NB4 (cell line): ENCODE measurements at places on chromosomes 2 and 18.

DNA sequence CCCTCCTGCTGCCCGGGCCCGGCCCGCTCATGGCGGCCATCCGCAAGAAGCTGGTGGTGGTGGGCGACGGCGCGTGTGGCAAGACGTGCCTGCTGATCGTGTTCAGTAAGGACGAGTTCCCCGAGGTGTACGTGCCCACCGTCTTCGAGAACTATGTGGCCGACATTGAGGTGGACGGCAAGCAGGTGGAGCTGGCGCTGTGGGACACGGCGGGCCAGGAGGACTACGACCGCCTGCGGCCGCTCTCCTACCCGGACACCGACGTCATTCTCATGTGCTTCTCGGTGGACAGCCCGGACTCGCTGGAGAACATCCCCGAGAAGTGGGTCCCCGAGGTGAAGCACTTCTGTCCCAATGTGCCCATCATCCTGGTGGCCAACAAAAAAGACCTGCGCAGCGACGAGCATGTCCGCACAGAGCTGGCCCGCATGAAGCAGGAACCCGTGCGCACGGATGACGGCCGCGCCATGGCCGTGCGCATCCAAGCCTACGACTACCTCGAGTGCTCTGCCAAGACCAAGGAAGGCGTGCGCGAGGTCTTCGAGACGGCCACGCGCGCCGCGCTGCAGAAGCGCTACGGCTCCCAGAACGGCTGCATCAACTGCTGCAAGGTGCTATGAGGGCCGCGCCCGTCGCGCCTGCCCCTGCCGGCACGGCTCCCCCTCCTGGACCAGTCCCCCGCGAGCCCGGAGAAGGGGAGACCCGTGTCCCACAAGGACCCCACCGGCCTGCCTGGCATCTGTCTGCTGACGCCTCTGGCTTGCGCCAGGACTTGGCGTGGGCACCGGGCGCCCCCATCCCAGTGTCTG, 767 bp downstream of the RHOB start:
- peak; percentile 39 for DNase-seq

DNA sequence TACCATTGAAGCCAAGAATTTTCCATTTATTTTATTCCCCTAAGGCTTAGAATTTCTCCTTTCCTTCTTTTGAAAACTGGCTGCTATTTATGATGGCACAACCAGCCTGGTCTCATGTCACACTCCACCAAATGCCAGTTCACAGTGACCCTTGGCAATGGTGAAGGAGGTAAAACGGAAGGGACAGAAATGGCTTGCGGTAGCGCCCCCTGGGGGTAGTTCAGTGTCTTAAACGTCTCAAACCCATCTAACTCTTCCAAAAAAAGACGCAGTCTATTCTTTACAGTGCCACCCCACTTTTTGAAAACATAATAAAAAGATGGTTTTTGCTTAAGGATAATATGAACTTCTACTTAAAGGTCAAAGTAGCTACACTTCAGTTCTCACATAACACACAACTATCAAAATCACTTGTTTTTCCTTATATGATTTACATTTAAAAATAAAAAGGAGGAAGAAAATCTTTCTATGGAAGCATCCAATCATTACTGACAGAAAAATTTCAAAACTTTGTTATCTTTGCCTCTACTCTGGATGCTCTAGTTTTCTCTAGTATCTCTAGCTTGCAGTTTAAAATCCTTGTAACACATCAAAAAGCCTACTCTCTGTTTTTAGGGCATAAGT, 28.0 kb downstream of the PNO1 start:
- DNase-seq: peak; percentile 84

GRCh38 chr2:160612266-160612856, 118.8 kb upstream of the RBMS1 start:
- DNase-seq: no peak

GRCh38 chr2:240309214-240309613, 126.2 kb upstream of the GPC1 start:
- no peak for DNase-seq

GRCh38 chr18:48844271-48844670, 106.5 kb downstream of the SMAD7 start:
- no peak for DNase-seq

- no peak for DNase-seq
Observed at GRCh38 chr2:77479895-77480294, 42.3 kb downstream of the LRRTM4 start.

DNA sequence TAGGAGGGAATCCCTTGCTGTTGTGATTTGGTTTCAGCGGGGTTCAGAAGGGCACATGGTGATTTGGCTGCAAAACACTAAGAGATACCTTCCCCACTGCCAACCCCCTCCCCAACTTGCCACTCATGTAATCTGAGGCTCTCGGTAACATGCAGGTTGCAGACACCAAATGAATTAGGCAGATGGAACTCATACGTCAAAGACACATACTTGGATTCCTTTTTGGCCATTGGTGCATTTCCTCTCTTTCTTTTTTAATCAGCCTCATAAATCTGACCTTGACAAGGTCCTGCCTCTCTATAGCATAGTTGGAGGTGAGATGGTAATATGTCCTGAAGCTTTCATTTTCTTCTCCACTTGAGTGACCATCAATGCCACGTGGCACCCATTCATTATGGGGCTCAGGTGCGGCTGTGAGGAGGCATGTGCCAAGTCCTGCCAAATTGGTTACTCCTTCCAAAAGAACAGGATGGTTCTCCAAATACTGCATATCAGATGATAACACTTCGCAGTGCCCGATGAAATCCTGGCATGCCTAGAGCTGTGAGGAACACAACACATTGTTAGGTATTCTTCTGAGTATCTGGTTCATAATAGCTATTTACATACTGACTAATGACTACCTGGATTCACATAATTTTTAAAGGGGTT, 8.3 kb upstream of the TMEM178A start:
- no peak for DNase-seq

DNA sequence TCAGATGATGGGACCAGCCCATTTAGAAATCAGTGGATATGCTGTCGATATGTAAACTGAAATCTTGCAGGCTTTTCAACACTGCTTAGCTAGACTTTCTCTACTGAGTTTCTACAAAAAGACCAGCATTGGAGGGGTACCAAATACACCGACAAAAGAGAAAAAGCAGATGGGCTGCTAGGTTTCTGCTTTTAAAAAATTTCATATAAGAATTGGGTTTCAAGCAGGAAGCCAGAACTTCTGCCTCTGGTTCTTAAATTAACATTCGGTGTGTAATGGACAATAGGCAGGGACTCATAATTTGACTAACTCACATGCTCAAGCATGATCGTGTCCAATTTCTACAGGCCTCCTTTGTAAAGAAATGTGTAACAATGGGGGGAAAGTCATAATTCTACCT, 3.1 kb downstream of the ARL4C start:
- no peak for DNase-seq

DNA sequence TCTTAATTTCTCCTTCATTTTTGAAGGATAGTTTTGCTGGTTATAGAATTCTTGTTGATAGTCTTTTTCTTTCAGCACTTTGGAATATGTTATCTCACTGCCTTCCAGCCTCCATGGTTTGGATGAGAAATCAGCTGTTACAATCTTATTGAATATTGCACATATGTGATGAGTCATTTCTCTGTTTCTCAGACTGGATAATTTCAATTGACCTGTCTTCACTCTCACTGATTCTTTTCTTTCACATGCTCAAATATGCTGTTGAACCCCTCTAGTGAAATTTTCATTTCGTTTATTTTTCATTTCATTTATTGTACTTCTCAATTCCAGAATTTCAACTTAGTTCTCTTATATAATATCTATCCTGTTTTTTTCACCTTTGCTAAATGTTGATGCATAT, 22.2 kb downstream of the PDK1 start:
- DNase-seq: peak; percentile 10

DNA sequence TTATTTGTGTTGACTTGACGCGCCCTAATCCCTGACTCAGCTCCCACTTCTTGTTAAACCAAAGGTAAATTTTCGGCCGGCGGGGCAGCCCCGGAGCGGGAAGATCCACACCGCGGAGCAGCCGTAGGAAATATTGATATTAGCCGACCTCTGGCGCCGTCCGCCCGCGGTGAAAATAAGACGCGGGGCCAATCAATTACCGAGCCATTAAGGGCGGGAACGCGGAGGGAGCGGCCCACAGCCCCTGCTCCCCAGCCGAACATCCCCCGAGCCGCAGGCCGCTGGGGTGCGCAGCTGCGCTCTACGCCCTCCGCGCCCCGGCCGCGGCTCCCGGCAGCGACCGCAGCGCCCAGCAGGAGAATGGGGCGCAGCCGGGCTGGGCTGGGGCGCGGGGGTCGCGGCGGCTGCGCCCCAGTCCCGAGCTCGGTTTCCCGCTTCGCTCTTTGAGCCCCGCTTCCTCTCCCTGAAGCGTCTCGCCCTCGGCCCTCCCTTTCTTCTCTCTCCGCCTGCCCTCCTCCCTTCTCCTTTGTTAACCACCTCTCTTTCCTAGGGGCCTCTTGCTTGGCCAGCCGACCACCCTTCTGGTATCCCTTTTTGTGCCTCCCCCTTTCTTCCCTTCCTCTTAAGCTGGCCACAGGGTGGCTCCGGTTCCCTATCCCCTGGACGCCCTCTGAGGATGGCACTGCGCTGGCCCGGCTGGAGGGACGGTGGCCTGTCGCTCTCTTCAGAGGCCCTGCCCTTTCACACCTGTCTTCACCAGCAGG, 40.9 kb downstream of the CELF4 start:
- no peak for DNase-seq

DNA sequence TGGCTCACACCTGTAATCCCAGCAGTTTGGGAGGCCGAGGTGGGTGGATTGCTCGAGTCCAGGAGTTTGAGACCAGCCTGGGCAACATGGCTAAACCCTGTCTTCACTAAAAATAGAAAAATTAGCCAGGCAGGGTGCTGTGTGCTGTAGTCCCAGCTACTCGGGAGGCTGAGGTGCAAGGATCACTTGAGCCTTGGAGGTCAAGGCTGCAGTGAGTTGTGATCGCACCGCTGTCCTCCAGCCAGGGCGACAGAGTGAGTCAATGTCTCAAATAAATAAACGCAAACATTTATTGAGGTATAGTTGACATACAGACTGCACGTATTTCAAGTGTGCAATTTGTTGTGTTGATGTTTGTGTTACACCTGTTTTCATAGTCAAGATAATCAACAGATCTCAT, 19.7 kb downstream of the EPC2 start:
- DNase-seq: no peak

- DNase-seq: peak; percentile 66
Observed at GRCh38 chr18:62486290-62486964, 36.4 kb upstream of the ZCCHC2 start.

- DNase-seq: no peak
Observed at GRCh38 chr2:216317831-216318520, 54.3 kb downstream of the MARCHF4 start.

- no peak for DNase-seq
Observed at GRCh38 chr18:61653823-61654551, 238.8 kb downstream of the RNF152 start.

DNA sequence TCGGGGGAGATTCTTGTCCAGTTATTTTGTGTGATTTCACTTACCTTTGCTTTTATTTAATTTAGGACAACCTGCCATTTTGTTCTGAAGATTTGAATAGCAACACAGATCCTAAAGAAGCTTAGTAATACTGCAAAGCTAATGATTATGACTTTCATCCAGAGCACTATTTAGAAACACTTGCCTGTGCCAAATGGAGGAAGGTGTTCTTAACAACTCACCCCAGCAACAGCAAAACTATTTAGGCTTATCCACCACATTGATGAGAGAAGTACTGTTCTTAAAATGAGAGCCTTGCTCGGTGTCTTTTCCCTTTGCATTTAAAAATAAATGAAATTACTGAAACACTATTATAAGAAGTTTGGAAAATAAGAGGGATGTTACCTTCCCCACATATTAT, 59.7 kb downstream of the RHBDD1 start:
- DNase-seq: no peak

- no peak for DNase-seq
Observed at GRCh38 chr2:192697880-192698279, 503.1 kb upstream of the TMEFF2 start.

GRCh38 chr18:63505566-63506335, 29.0 kb downstream of the SERPINB5 start:
- peak; percentile 53 for DNase-seq

GRCh38 chr2:235605312-235606003, 111.6 kb downstream of the AGAP1 start:
- peak; percentile 25 for DNase-seq

GRCh38 chr18:75874401-75875089, 447.0 kb upstream of the SMIM21 start:
- DNase-seq: no peak

- DNase-seq: no peak
Observed at GRCh38 chr18:32595832-32596231, 125.2 kb upstream of the GAREM1 start.

DNA sequence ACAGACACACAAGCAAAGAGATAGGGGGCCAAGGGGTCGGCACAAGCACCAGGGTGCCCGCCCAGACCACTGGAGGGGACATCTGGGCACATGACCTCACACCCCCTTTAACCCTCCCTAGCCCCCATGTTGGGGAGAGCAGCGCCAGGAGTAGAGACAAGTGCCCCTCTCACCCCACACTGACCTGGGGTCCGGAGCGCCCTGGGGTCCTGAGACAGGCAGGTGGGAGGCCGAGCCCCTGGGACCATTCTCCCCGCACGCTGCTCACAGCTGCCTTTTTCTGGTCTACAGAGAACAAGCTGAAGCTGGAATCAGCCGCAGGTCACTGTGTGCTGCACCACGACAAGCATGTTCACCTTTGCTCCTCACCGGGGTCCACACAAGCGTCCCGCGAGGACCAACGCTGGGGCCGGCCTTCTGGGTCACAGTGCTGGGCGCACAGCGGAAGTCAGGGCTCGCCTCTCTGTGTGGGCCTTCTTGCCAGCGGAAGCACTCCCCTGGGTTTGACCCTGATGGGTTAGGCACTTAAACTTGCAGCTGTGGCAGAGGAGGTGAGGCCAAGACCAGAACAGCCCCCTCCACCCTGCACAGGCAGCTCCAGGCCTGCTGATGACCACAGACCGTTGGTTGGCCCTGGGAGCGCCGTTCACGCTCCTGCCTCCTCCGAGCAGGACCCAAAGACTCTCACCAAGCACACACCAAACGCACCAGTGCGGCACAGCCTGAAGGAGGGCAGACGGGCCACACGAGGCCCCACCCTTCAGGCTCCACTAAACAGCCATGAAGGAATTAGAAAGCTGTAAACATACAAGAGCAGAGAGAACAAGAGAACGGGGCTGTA, 275.3 kb downstream of the EIPR1 start:
- DNase-seq: no peak

- peak; percentile 10 for DNase-seq
Observed at GRCh38 chr2:1900732-1901131, 156.4 kb upstream of the PXDN start.

GRCh38 chr2:97967931-97968627, 27.7 kb downstream of the TMEM131 start:
- DNase-seq: no peak

GRCh38 chr2:206733341-206733740, 15.1 kb upstream of the DYTN start:
- no peak for DNase-seq
